ENCODE measurements at places on chromosomes 6 and 20. TPM values are rescaled to one million over a fixed set of nuclear protein-coding genes. Genes with fewer than 3 reads are reported as not detected.

Gene UBE2C
- 12.9 TPM for total RNA-seq

Gene OPN5
- not detected for total RNA-seq

Gene PPP1R14C
- total RNA-seq = 0.17 TPM

Gene ZNF391
- total RNA-seq = 1.3 TPM

Gene OR2H2
- not detected for total RNA-seq

Gene FAM162B
- total RNA-seq = 13.1 TPM

Gene RIPPLY2
- not detected for total RNA-seq

Gene PLCB1
- 13.4 TPM for total RNA-seq

GRCh38 chr6:132764370-132764769 is 6.7 kb upstream of the VNN2 start:
- DNase-seq = peak; percentile 88

DNA sequence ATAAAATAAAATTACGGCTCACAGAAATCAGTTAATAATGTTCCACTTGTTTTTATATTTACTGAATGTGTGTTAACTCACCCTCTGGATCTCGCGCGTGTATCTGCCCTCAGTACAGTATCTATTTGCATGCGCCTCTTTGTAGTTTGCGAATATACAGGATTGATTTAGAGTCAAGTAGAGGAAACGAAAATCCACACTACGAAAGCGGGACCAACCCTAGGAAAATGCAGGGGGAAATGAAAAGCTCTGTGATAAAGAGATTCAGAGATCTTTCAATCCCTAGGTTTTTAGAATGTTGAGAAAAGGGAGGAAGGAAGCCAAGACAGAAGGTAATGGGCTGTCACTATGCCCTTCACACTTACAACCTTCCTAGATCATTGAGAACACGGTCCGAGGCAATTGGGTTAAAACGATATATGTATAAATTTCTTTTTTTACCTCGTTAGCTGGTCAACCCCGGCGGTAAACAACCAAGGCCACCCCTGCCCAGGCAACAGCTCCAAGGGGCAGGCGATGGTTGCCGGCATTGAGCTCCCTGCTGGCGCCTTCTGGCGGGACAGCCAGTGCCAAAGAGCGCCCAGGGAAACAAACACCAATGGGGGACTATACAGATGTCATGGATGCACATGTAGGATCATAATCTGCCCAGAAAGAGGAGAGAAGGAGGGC is 792 bp upstream of the FUT9 start:
- DNase-seq = no peak

- peak; percentile 60 for DNase-seq
Observed at GRCh38 chr20:31608251-31608945, 3.3 kb downstream of the ID1 start.

GRCh38 chr6:108946695-108947094 is 98.5 kb downstream of the ARMC2 start:
- DNase-seq = no peak

DNA sequence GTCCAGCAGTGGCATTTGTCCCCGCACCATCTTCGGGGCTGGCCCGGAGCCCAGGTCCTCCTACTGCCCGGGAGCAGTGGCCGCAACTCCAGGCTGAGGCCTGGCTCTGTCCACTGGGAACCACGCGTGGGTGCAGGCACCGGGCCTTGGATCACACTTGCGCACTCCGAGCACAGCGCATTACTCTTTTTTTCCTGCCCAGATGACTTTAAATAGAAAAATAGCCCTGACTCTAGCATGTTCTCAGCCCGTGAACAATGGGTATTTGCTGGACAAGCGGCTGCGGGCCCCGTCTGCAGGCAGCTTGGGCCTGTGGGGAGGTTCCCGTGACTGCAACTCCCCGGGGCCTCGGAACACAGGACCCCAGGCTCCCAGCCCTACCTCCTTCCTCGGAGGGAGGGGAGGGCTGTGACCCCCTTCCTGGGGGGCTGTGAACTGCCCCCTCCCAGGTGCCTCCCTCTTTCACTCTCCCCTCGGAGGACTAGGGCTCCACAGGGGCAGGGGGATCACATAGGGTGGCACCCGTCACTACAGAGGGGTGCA is 162.2 kb downstream of the TBXT start:
- DNase-seq = peak; percentile 74

- DNase-seq = no peak
Observed at GRCh38 chr20:49567421-49568277, at the start of gene PTGIS. TSS of gene PTGIS (minus strand) at chr20:49568137. CDS start at chr20:49568116, 21 bp downstream.
